Gastrocnemius medialis (tissue), 4 donors: ENCODE measurements at places on chromosomes 7 and 10. TPM values are rescaled to one million over a fixed set of nuclear protein-coding genes. Genes with fewer than 3 reads are reported as not detected.

CLCN1 gene
- 1.9 TPM for total RNA-seq

PIP gene
- not detected for total RNA-seq

DNA sequence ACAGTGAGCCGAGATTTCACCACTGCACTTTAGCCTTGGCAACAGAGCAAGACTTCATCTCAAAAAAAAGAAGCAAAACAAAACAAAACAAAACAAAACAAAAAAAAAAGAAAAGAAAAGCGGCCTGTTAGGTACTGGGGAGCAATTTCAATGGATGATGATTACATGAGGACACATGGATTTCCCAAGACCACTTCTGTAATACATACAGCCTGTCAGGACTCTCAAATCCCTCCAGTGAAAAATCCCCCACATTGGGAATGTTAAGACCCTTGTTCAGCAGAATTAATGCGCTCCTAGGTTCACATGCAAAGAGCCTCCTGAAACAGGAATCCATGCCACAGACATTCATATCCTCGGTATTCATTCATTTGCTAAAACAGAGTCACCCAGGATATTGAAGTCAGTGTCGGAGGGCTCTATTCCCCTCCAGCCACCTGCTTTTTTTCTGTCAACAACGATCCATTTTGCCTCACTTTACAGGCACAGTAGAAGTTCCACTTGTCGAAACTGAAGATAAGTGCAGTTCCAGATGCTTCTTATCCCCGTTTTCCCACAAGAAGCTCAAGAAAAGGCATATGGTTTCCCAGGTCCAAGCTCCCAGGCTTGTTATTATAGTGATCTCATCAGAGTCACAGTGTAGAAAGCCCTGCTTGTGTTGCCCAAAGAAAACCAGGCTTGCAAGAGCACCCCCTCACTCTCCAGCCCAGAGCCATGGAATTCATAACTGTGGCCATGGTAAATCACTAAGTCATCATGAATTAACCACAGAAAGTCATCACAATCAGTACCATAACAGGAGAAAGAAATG lies 20.2 kb downstream of the SLC16A12 start:
- DNase-seq: no peak

CYP2C18 gene
- not detected for total RNA-seq

DNA sequence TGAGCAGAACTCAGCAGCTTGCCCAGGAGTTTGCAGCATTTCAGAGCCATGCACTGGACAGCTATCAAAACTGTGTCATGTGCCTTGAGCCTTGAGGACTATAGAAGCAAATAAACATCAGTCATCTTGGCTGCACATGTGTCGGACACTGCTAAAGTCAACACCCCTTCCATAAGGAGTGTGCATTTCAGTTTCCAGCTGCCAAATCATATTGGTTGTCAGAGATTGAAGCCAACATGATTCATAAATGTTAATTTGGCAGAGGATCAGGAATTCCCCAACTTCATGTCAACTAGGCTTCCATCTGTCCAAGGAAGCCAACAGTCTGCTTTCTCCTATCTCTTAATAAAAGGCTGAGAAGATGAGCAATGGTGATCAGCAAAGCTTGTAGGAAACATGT lies 32.8 kb downstream of the SLC16A12 start:
- no peak for DNase-seq

PNLIPRP1 gene
- not detected for total RNA-seq

DNA sequence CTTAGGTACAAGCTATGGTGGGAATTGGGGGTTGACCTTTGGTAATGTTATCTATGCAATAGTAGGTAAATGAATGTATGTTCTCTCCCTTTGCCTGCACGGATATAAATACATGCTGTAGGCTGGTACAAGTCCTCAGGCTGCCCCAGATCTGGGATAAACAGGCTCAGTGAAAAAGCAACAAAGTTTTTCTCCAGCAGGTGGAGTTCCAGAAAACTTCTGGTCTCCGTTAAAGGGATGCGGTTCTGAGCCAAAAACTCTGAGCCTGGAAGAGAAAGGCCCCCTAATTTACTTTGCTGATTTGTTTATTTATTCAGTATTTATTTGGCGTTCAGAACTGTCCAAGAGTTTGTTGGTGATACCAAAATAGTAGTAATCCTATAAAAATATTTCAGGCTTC lies 204.7 kb downstream of the ADRA2A start:
- DNase-seq: no peak
